ENCODE measurements at places on chromosomes 1 and 21.

DNA sequence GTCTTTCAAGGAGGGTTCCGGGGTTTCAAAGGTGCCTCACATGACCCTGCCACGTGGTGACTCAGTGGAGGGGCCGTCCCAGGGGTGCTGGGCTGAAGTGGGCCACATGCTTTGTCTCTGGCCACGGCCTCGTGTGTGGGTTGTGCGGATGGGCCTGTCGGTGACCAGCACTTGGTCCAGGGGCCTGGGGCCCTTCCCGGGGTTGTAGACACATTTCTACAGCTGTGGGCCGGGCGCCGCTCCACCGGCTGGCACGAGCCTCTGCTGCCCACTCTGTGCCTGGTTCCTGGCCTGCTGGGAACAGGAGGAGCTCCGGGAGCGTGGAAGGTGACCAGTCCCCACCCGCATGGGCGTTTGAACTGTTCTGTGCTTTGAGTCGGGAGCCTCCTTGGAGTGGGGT lies 75.4 kb upstream of the TTC34 start:
- no peak for DNase-seq

DNA sequence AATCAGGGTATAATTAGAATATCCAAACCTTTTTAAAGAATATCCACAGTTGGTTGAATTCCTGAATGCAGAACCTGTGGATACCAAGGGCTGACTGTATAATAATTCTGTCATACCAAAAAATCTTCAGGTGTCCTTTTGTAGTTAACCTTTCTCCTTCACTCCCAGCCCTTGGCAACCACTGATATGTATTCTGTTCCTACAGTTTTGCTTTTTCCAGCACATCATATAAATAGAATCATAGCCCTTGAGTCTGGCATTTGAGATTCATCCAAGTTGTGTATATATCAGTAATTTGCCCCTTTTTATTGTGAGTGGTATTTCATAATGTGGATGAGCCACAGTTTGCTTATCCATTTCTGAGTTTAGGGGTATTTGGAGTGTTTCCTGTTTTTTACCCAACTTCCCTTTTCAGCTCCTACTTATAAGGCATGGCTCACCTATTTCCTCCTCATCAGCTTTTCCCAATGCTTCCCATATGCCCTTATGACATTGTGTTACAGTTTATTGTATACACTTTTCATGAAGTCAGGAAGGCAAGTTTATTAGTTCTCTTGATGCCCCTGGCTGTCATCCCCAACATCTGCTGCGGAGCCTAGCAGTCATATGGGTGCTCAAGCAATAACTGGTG lies 35.0 kb upstream of the AGO1 start:
- DNase-seq: peak; percentile 49

DNA sequence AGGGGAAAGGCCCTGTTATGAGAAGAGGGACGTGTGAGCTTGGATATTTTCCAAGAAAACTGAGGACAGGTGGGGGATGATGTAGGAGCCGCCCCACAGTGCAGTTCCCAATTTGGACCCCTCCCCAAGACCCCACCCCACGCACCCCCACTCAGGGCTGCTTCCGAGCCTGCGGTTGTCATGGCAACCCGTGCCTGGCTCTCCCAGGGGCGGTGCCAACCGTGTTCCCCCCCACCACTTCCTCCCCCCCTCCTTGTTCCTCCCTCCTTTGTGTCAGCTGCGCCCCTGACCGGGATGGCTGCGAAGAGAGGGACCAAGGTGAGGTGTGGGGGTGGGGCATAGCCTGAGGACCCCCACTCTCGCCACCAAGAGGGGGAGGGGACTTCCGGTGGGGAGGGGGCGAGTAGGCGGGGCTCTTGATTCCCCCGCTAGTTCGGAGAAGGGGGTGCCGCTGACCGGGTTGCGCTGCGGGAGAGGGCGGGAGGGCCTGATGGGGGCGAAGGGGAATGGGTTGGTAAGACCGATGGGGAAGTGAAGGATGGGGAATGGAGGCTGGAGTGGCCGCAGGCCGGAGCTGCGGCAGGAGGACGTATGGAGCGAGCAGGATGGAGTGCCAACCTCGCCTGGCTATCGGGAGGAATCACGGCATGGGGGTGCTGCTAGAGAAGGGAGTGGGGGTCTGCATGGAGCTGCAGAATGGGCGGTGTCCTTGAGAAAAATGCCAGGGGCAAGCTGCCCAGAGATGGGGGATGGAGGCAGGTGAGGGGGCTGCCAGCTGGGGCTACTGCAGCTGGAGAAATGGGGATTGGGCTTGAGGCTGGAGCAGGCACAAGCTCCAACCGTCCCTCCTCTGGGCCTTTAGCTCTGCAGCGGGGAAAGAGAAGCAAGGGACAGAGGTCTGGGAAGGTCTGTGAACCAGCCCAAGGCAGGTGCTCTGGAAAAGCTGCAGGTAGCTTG lies 953 bp downstream of the TRIM46 start:
- no peak for DNase-seq

GRCh38 chr1:38005195-38006007 lies at the start of gene FHL3:
Gene FHL3 (minus strand): TSS chr1:38005514. CDS start chr1:37999412, 6,102 bp downstream.
- peak; percentile 10 for DNase-seq

GRCh38 chr1:36950604-36951291 lies 83.6 kb downstream of the GRIK3 start:
- DNase-seq: no peak

- DNase-seq: no peak
Measured at GRCh38 chr1:229225331-229225782, 45.6 kb upstream of the RAB4A start.

GRCh38 chr1:228837817-228838716 lies 102.8 kb downstream of the RHOU start:
- peak; percentile 79 for DNase-seq

DNA sequence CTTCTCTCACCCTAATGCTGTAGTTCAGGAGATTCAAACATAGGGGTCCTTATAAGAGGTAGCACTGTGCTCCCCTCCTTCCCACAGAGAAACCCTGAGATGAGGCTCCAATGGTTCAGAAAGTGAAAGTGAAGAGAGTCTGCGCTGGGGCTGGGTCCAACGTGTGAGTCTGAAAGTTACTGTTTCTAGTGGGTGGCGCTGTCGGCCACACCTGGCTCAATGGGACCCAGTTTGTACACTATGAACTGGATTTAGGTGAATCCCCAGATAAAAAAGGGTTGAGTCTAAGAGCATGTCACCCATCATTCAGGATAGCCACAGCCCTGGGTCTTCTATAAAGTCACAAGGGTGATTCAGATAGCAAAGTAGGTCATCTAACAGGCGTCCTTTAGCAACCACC lies 2.8 kb downstream of the SMCP start:
- no peak for DNase-seq

GRCh38 chr1:64245495-64245894 lies 42.1 kb downstream of the UBE2U start:
- no peak for DNase-seq

DNA sequence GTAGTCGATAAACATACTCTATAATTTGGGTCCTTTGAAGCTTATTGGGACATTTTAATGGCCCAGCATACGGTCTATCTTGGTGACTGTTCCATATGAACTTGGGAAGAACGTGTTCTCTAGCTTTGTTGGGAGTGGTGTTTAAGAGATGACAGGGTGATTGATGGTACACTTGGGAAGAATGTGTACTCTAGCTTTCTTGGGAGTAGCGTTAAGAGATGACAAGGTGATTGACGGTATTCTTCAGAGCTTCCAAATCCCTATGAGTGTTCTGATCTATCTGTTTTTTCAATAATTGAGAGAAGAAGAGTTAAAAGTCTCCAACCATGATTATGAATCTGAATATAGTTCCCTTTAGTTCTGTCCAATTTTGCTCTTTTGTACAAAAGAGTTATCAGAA lies 9.4 kb downstream of the NPHP4 start:
- DNase-seq: no peak

- DNase-seq: no peak
Measured at GRCh38 chr21:37001441-37001840, 5.1 kb upstream of the RIPPLY3 start.

GRCh38 chr1:8473121-8473875 lies 155.4 kb downstream of the SLC45A1 start:
- DNase-seq: no peak

DNA sequence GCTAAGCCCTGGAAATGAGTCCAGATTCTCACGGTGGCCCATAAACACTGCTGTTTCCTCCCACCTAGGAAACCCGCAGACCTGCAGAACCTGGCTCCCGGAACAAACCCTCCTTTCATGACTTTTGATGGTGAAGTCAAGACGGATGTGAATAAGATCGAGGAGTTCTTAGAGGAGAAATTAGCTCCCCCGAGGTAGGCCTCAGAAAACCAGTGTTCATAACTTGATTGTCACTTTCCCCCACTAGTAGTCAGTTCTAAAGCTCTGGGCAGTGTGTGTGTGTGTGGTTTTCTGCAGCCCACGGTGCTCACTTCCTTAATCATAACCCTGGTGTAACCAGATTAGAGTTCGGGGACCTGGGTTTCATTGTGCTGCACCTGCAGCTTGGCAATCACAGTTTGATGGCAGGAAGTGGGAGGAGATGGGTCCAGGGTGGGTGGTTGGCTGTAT lies 39.1 kb downstream of the CLIC6 start:
- no peak for DNase-seq
